Activated naive CD8-positive, alpha-beta T cell treated with anti-CD3 and anti-CD28 coated beads for 36 hours (primary cell): ENCODE measurements at places on chromosomes 5 and 9. TPM values are rescaled to one million over a fixed set of nuclear protein-coding genes. Genes with fewer than 3 reads are reported as not detected.
A peak's percentile ranks its signal among the peaks of the same experiment; 100 is the strongest.

GRCh38 chr5:72231991-72232703 is 87.9 kb downstream of the MRPS27 start:
- no peaks in the 10 kb centered on the region for H3K27me3 ChIP-seq
- no peak overlapping the region for H3K4me3 ChIP-seq
- no peak for DNase-seq
- H3K36me3 ChIP-seq: peaks cover 52% of the 10 kb centered on the region

DNA sequence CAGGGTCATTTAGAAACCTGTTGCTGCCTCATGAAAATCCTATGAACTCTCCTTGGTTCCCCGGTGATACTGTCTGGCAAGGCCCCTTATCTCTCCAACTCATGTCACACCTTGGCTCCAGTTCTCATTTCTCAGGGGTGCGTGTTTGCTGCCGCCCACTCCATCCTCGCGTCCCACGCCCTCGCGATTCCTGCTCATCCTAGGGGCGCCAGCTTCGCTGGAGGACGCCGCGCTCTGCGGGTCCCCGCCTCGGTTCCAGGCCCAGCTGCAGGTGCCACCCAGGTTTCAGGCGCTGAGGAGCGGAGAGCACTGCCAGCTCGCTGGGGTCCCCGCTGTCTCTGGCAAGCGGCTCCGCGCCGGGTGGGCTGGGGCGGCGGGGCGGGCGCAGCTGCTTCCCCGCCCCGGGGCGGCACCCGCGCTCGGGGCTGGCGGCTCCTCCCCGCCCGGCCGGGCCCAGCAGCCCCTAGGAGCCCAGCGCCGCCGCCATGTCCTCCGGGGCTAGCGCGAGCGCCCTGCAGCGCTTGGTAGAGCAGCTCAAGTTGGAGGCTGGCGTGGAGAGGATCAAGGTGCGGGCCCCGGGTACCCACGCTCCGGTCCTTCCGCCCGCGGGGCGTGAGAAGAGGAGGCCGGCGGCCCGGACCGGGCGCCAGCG is at the start of gene GNG10:
Gene GNG10 (plus strand): TSS at position 456 of the 652 bp plus-strand sequence. CDS start 30 bp downstream, at position 486.
- peaks cover 23% of the 10 kb centered on the region for H3K4me1 ChIP-seq
- peak within 1 kb of the TSS; percentile 90 for H3K4me3 ChIP-seq
- H3K36me3 ChIP-seq: peaks cover 7% of the 10 kb centered on the region
- H3K27ac ChIP-seq: peak within 1 kb of the TSS; percentile 90

The MACIR gene
- total RNA-seq: 8.0 TPM

The OTP gene
- total RNA-seq: not detected

GRCh38 chr5:143955141-143955540 is 143.2 kb downstream of the HMHB1 start:
- H3K27me3 ChIP-seq: no peaks in the 10 kb centered on the region
- no peaks in the 10 kb centered on the region for H3K4me1 ChIP-seq
- H3K36me3 ChIP-seq: no peaks in the 10 kb centered on the region
- H3K27ac ChIP-seq: no peak overlapping the region
- DNase-seq: no peak
- H3K4me3 ChIP-seq: no peak overlapping the region

The HTR1A gene
- total RNA-seq: not detected

The SLCO4C1 gene
- 0.24 TPM for total RNA-seq

- H3K4me1 ChIP-seq: no peaks in the 10 kb centered on the region
- DNase-seq: no peak
- no peak overlapping the region for H3K27ac ChIP-seq
- no peak overlapping the region for H3K4me3 ChIP-seq
Observed at GRCh38 chr9:9631284-9631683, 981.5 kb downstream of the PTPRD start.

DNA sequence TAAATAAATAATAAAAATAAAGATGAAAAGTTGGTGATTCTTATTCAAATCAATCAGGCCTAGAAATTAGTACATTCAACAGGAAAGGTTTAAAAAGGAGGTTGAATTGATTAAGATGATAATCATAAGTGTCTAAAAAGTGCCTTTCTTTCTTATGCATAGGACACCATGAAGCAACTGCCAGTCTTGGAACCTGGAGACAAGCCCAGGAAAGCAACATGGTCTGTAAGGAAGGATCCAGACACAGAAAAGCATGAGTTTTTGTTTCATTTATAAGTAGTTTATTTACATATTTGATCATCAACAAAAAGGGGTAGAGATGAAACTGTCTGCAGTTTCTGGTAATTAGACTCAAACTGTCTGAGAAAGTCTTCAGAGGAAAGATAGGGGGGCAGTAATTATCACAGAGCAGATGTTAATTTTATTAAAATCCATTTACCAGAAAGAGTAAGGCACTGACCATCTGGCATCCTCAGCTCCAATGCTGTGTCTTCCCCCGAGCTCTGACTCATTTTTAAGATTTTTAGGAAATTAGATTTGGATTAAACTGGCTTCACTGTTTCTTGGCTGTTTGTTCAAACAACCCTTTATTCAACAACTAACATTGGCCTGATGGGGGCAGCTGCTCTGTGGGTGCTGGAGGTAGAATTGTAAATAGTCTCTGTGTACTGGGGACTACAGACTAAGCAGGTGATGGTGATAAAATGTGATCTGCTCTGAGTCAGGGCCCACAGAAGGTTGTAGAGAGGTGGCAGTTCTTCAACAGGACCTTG is 2.7 kb downstream of the RABEPK start:
- H3K27ac ChIP-seq: no peak overlapping the region
- DNase-seq: no peak
- no peak overlapping the region for H3K4me3 ChIP-seq
- peaks cover 30% of the 10 kb centered on the region for H3K36me3 ChIP-seq
- H3K4me1 ChIP-seq: peaks cover 21% of the 10 kb centered on the region
- no peaks in the 10 kb centered on the region for H3K27me3 ChIP-seq

GRCh38 chr5:80962630-80963520 is 2.7 kb downstream of the RASGRF2 start:
- peaks cover 60% of the 10 kb centered on the region for H3K4me1 ChIP-seq
- no peaks in the 10 kb centered on the region for H3K27me3 ChIP-seq
- H3K36me3 ChIP-seq: peaks cover 4% of the 10 kb centered on the region
- peak overlapping the region; percentile 63 for H3K4me3 ChIP-seq

DNA sequence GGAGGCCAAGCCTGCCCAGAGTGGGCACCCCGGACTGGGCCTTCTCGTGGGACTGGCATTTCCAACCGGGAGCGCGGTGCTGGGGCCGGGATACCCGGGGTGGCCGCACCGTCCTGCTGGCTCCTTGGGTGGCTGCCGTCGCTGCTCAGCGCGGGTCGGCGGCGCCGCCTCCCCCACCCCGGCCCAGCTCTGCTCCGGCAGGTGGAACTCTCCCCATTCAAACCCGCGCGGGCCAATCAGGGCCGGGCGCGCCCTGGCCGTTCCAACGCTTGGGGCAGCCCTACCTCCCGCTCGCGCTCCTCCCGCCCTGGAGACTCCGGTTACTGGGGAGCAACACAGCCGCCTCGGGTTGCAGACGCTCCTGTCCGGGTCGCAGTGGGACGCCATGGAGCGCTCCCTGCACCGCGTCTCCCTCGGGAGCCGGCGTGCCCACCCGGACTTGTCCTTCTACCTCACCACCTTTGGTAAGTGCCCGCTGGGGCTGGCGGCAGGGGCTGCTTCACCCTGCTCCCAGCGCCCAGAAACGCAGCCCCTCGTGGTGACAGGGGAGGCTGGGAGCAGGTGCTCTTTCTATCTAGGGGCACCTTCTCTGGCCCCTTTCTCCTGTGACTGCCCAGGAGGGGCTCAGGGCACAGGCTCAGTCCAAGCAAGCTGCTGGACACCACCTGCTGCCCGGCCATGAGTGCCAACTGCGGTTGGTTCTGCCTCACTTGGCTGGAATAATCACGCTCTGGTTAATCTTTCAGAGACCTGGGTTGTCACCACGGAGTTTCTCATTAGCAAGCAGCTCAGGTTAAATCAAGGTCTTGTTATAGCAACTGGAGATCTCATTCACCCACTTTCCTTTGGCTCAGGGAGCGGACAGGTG is at the start of gene RGS3:
Gene RGS3 (plus strand): TSS at position 310 of the 868 bp plus-strand sequence. CDS start 76 bp downstream, at position 386.
- peaks cover 3% of the 10 kb centered on the region for H3K36me3 ChIP-seq
- no peak within 1 kb of the TSS for H3K4me3 ChIP-seq
- H3K27ac ChIP-seq: no peak within 1 kb of the TSS

The FBP1 gene
- total RNA-seq: 1.2 TPM

GRCh38 chr5:6745706-6746222 is 32.5 kb downstream of the TENT4A start:
- DNase-seq: no peak
- H3K4me1 ChIP-seq: peaks cover 10% of the 10 kb centered on the region
- H3K27me3 ChIP-seq: no peaks in the 10 kb centered on the region
- H3K4me3 ChIP-seq: no peak overlapping the region
- no peak overlapping the region for H3K27ac ChIP-seq
- peaks cover 34% of the 10 kb centered on the region for H3K36me3 ChIP-seq

DNA sequence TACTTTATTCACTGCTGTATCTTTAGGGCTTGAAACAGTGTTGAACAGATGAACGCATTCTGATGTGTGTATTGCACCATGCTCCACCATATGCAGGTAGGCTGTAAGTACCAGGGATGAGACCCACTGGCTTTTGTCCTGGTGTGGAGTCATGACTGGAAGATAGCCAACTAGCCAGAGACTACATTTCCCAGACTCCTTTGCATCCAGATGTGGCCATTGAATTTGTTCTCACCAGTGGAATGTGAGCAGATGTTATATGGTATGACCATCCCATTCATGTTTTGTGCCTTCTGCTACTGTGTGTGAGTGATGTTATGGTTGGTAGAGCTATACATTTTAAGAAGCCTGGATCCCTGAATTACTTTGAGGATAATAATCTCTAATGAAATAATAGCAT is 7.4 kb upstream of the FBXL7 start:
- no peak for DNase-seq
- no peaks in the 10 kb centered on the region for H3K27me3 ChIP-seq
- H3K27ac ChIP-seq: no peak overlapping the region
- H3K4me1 ChIP-seq: no peaks in the 10 kb centered on the region

The ARL15 gene
- 4.1 TPM for total RNA-seq

The PTGDS gene
- not detected for total RNA-seq

DNA sequence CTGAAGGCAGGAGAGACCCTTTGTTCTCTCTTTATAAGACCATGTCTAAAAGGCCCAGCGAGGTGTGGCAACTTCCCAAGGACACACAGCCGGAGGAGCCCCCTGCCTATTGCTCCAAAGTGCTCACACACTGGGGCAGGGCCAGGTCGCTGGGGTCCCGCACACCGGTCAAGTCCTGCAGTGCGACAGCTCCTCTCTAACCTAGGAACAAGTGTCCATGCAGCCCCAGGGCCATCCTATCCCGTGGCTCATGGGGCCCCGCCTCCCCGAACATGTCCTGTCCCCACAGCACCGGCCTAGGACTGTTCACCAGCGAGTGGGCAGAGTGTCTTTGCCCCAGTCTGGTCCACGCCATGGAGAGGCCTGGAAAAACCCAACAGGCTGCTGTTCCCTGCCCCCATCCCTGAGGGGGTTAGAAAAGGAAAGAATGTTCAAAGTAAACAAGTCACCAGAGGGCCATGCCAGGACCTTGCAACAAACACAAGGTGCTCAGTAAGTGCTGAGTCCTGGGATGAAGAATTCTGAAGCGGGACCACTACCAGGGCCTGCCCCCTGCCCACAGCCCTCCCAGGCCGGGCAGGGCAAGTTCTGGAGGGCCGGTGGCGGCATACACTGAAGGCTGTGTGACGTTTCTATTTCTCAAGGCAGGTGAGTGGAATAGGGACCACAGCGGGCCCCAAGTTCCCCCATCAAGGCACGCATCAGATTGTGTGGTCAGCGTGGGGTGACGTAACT is 938 bp downstream of the NINJ1 start:
- H3K36me3 ChIP-seq: peaks cover 9% of the 10 kb centered on the region
- DNase-seq: no peak
- H3K4me1 ChIP-seq: peaks cover 54% of the 10 kb centered on the region

- DNase-seq: no peak
- no peak overlapping the region for H3K27ac ChIP-seq
- H3K36me3 ChIP-seq: no peaks in the 10 kb centered on the region
- H3K4me1 ChIP-seq: no peaks in the 10 kb centered on the region
- H3K27me3 ChIP-seq: no peaks in the 10 kb centered on the region
Observed at GRCh38 chr9:89684912-89685636, 80.3 kb downstream of the GADD45G start.

GRCh38 chr5:140802781-140803271 is 2.0 kb downstream of the PCDHA3 start:
- DNase-seq: no peak
- no peak overlapping the region for H3K4me3 ChIP-seq
- H3K36me3 ChIP-seq: peaks cover 25% of the 10 kb centered on the region
- H3K27me3 ChIP-seq: peaks cover 54% of the 10 kb centered on the region
- H3K27ac ChIP-seq: no peak overlapping the region
- H3K4me1 ChIP-seq: no peaks in the 10 kb centered on the region

The OLFM1 gene
- not detected for total RNA-seq

The PIP5K1B gene
- 1.9 TPM for total RNA-seq

The TIGD6 gene
- 1.7 TPM for total RNA-seq

- H3K27me3 ChIP-seq: no peaks in the 10 kb centered on the region
- H3K36me3 ChIP-seq: peaks cover 6% of the 10 kb centered on the region
- no peak overlapping the region for H3K4me3 ChIP-seq
- no peak for DNase-seq
- H3K27ac ChIP-seq: no peak overlapping the region
- peaks cover 35% of the 10 kb centered on the region for H3K4me1 ChIP-seq
Observed at GRCh38 chr9:136994180-136994887, 2.0 kb downstream of the CLIC3 start.

DNA sequence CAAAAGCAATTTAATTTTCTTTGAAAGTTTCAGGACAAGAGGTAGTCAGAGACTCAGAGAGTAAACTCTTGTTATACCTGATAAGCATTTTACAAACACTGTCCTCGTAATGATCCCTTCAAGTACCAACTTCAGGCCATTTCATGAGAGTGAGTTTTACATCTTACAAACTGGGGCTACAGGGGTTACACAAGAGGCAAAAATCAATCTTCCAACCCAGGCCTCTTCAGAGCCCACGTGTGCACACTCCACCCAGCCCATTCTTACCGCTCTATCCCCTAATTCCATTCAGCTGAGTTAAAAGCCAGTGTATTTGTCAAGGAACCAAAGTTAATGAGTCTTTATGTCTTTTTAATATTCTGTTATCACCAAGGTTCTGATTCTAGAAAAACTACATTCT is 46.5 kb downstream of the PSMB7 start:
- no peak overlapping the region for H3K4me3 ChIP-seq
- DNase-seq: no peak
- H3K27ac ChIP-seq: peak overlapping the region; percentile 3
- H3K4me1 ChIP-seq: peaks cover 59% of the 10 kb centered on the region
- no peaks in the 10 kb centered on the region for H3K27me3 ChIP-seq

DNA sequence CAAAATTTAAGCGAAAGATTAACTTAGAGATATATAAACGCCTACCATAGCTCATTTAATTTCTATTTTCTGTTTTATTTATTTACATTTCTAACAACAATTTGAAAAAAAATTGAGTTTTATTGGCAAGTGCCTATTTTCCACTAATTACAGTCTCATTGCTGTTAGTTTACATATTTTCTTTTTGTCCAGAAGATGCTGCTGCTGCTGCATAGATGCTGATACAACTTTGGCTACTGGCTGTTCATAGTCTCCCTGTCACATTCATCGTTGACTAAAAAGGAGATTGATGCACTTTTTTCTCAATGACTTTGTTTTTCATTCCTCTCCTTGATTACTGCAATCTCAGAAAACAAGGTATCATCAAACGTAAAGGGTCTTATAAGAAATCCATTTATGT is 235.4 kb downstream of the CDH9 start:
- H3K4me1 ChIP-seq: no peaks in the 10 kb centered on the region
- no peak overlapping the region for H3K4me3 ChIP-seq
- no peak overlapping the region for H3K27ac ChIP-seq
- H3K36me3 ChIP-seq: no peaks in the 10 kb centered on the region

The CDH9 gene
- not detected for total RNA-seq

- no peaks in the 10 kb centered on the region for H3K27me3 ChIP-seq
- no peak overlapping the region for H3K4me3 ChIP-seq
- no peak overlapping the region for H3K27ac ChIP-seq
- peaks cover 3% of the 10 kb centered on the region for H3K36me3 ChIP-seq
- H3K4me1 ChIP-seq: peaks cover 53% of the 10 kb centered on the region
Observed at GRCh38 chr9:75894566-75894965, 4.1 kb downstream of the PCSK5 start.

The PAIP2 gene
- total RNA-seq: 94.0 TPM
